CD4-positive, alpha-beta T cell treated with Interleukin-17A for 1 hour (primary cell): ENCODE measurements at places on chromosomes 12 and 14.

DNA sequence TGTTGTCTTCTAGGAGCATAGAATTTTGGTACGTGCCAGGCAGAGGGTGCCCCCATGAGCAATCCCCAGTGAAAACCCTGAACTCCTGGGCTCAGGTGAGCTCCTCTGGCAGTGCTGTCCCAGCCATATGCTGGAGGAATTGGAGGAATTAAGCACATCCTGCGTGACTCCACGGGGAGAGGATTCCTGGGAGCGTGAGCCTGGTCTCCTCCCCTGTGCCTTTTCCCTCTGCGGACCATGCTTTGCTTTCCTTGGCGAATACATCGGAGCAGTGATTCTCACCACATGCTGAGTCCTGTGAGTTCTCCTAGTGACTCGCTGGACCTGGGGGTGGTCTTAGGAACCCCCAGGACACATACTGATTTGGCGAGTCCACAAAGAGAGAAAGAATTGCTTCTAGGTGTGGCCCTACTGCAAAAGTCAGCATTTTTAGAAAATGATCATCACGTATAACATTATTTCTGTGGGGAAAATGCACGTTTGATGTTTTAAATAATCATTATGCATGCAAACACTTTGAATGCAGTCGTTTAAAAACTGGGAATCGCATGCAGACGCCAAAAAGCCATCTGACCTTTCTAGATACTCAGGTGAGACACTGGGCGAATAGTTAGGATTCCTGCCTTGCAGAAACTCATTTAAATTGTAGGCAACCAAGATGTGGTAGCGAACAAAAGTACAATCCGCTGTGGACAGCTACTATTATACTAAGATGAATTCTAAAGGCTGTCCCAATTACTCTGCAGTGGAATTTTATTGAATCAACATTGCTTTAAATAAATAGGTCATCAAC lies 370.9 kb downstream of the TMEM132D start:
- DNase-seq: no peak

DNA sequence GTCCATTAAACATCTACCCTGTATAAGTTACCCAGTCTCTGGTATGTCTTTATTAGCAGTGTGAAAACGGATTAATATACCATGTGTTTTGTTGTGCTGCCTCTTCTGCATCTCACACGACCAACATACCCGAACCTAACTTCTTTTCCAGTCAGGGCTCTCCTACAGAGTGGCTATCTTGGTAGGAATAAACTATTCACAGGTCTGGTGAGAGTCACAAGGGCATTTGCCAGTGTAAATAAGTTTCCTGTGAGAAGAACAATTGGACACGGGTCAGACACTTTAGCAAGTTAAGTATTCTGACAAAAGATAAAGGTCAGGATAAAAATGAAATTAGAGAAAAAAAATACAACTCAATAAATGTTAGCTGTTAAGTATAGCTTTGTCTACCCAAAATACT lies 60.9 kb downstream of the MYF5 start:
- no peak for DNase-seq

GRCh38 chr12:117240081-117240755 lies 49.9 kb upstream of the FBXO21 start:
- no peak for DNase-seq

DNA sequence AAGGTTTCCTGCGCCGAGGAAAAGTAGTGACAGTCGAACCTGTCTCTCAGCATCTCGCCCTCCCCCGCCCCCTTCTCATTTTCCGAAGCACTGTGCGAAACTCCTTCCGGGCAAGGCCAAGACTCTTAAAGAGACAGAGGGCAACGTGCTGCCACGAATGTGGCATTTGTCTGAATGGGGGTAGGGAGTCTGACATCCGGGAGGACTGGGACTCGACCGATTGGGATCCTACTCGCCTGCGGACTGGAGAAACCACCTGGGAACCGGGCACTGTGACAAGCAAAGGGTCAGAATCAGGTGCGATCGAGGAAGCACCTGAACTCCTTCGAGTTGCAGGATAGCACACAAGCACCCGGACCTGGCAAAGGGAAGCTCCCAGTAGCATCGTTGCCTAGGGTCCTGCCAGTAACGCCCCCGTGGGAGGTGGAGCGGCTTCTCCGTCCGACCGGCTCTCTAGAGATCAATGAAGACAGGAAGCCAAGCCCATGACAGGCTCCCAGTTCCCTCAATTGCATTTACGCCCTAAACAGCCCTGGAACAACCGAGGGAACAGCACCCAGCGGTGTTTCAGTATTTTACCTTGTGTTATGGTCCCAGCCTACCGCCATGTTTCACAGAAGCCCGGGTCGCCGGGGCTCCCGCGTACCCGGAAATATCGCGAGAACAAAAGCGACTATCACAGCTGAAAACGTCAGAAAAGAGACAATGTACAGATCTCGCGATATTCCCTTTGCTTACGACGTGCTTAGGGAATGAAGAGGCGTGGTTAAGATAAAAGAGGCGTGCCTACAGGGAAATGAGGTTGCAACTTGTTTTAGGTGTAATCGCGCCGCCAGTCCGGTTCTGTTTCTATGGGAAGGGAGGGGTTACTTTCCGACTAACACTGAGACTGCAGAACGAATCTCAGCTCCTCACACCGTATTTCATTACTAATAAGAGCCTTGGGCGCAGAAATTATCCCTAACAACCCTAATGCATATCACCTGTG lies at the start of gene ERGIC2:
ERGIC2 (minus strand) TSS at position 637 of the 988 bp plus-strand sequence. CDS start 9,539 bp downstream, outside the sequence.
- DNase-seq: peak; percentile 99

GRCh38 chr12:105559310-105559709 lies 228.8 kb downstream of the C12orf75 start:
- no peak for DNase-seq

DNA sequence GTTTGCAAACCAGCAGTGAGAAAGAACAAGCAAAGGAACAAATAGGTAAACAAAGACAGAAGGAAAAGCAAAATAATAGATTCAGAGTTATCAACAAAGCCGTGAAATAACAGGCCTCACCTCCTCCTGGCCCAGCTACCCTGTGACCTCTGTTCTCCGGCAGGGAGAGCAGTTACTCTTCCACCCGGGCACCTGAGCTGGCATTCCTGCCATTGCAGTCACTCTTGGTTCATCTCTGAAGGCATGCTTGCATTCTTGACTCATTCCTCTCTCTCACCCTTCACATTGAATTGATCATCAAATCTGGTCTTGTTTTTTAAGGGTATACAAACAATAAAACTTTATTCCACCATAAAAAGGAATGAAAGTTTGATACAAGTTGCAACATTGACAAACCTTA lies 95.1 kb downstream of the TTC8 start:
- DNase-seq: no peak

- no peak for DNase-seq
These were observed 15.2 kb downstream of the C12orf43 start for GRCh38 chr12:121001060-121001459.

GRCh38 chr14:36619131-36619530 lies 36.7 kb upstream of the NKX2-8 start:
- no peak for DNase-seq

DNA sequence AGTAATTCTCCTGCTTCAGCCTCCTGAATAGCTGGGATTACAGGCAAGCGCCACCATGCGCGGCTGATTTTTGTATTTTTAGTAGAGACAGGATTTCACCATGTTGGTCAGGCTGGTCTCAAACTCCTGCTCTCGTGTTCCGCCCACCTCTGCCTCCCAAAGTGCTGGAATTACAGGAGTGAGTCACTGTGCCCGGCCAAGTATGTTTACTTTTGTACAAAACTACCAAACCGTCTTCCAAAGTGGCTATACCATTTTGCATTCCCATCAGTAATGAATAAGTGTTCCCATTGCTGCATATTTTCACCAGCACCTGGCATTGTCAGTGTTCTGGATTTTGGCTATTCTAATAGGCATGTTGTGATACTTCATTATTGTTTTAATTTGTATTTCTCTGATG lies 8.4 kb upstream of the KRT6A start:
- no peak for DNase-seq

DNA sequence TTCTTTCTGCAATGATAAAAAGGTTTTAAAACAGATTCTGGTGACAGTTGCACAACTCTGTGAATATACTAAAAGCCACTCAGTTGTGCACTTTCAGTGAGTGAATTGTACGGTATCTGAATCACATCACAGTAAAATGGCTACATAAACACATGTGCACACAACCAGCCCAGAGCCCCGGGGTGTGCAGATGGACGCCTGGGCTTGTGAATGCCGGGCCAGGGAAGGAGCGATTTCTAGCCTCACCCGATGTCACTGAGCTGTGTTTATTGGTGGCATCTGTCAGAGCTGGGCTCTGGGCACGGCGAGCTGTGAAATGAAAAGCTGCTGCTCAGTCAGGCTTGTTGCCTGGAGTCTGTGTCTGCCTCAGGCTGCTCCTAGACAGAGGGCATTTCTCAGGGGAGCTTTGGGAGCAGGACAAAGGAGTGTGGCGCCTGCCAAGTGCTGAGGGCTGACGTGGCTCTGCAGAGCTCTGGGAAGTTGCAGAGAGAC lies 25.9 kb downstream of the RHOF start:
- no peak for DNase-seq

DNA sequence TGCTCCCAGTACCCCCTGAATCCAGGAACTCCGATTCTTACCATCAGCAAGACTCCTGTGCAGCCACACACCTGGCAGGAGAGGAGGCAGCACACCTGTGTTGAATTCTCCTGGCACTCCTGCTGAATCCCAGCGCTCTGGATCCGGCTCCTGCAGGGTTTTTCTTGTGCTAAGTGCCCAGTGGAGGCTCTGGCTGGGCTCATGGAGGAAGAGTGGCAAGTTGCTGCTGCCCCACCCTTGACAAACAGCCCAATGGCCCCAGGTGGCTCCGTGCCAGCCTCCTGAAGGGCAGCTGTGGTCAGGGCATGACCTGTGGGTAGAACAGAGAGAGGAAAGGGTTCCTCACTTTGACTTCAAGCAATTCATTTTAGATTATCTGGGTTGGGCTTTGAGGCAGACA lies 20.0 kb downstream of the CRACR2A start:
- no peak for DNase-seq

DNA sequence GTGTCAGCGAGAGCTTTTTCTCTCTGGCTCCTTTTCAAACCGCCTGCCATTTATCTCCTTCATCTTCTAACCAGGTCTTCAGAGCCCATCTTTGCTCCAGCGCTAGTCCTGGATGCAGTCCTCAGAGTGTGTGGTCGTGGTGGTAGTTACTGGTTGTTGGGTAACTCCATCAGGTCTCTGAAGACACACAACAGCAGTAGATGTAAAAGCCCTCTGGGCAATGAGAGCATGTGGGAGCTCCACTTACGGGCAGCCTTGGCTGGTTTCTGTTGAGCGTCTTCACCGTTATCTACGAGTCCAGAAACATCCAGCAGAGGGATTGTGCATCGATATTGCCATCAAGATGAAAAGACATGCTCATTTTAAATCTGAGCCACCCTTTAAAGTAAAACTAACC lies 61.2 kb downstream of the FBXL14 start:
- peak; percentile 39 for DNase-seq

GRCh38 chr12:12622418-12622817 lies 10.7 kb downstream of the CREBL2 start:
- DNase-seq: peak; percentile 72

- no peak for DNase-seq
These were observed 41.7 kb downstream of the CCDC88C start for GRCh38 chr14:91375720-91376452.

DNA sequence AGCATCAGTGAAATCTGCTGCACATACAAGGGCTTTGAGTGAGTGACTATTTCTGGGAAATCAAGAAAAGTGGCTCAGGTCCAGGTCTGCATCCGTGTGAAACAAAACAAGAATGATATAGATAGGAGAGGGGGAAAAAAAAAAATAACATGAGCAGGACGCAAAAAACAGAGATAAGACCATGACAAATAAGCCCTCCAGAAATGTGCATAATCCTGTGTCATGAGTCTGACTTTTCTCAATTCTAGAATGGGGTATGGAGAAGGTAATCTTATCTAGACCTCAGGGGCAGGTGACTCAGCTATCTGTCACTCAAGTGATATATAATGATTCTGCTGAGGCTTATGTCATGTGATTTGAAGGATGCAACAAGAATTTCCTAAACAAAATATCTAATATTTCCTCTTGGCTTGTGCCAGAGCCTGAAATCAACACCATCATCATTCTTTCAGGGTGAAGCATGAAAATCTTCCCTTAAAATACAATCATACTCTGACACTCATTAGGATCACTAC lies 250.0 kb downstream of the PHLDA1 start:
- no peak for DNase-seq

- DNase-seq: no peak
These were observed 10.9 kb upstream of the PIK3C2G start for GRCh38 chr12:18250313-18250916.

DNA sequence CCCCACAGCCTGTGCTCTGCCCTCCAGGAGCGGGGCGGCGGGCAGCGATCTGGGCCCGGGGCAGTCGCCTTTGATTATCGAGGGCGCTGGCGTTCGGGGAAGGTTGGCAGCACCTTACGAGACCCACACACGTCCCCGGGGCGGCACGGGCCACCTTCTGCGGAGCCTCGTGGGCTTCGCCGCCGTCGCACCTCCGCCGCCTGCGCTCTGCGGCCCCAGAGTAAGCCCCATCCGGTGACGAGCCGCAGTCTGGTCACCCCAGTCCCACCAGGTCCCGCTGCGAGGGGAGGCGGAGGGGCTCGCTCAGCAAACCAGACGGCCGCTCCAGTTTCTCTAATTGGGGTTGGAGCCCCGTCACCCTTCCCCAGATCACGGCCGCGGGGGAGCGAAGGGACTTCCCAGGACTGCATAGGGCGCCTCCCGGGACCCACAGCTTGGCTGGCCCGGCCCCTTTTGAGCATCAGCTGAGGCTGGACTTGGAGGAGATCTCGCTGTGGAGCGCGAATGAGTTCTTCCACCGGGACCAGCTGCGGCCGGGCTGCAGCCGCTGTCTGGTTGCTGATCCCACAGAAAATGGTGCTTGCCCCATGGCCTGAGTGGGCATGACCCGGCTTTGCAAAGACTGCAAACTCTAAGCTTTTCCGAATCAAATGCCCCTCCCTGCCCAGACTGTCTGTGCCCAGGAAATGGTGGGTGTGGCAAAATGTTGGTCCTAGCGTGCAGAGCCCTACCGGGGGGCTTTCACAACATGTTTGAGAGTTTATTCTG lies 560 bp downstream of the LGALS3 start:
- peak; percentile 60 for DNase-seq

DNA sequence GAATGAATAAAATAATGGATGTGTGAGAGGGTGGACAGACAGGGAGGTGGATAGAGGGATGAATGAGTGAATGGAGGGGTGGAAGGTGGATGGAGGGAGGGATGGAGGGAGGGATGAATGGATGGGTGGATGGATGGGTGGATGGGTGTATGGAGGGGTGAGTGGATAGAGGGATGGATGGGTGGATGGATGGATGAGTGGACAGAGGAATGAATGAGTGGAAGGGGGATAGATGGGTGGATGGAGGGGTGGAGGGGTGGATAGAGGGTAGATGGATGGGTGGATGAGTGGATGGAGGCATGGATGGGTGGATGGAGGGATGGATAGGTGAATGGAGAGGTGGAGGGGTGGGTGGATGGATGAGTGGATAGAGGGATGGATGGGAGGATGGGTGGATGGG lies 47.9 kb upstream of the NOS1 start:
- DNase-seq: no peak

DNA sequence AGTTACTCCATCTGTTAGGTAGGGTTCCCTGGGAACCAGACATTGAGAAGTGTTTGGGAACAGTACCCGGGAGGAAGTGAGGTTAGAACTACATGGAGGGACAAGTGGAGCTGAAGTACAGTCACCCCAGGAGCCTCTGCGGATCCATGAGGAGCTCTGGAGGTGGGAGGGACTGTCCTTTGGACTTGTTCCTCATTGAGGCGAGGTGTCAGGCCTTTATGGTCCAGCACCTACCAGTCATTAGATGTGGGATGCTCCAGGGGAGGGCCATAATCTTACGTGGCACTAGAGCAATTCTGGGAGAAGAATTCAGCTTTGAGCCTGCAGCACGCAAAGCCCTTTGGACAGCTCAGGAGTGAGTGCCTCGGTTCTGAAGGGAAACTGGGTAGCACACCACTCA lies 142.8 kb downstream of the DACT1 start:
- no peak for DNase-seq
